ENCODE measurements at places on chromosomes 5 and 9. TPM values are rescaled to one million over a fixed set of nuclear protein-coding genes. Genes with fewer than 3 reads are reported as not detected.

The ADRA1B gene
- total RNA-seq: 0.09 TPM

The KCNIP1 gene
- 0.09 TPM for total RNA-seq

The FOXI1 gene
- 0.14 TPM for total RNA-seq

The PCDHA13 gene
- under 0.01 TPM for total RNA-seq

The KDM4C gene
- total RNA-seq: 36.2 TPM

The SPATA31A3 gene
- not detected for total RNA-seq

The PLPPR1 gene
- 0.38 TPM for total RNA-seq

GRCh38 chr5:40999142-40999541, 72.0 kb downstream of the MROH2B start:
- no peak for DNase-seq

GRCh38 chr9:121956808-121957207, 136.3 kb downstream of the TTLL11 start:
- DNase-seq: no peak

DNA sequence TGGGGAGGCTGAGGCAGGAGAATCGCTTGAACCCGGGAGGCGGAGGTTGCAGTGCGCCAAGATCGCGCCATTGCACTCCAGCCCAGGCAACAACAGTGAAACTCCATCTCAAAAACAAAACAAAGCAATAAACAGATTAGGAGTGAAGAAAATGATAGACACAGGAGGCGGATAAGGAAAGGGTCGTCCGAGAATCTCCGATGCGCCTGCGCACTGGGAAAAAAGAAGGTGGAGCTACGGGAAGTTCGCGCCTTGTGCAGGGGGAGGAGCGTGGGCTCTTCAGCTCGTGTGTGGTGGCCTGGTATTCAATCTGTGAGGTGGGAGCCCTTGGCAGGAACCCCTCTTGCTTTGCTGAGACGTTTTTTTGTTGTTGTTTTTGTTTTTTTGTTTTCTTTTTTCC, 47.3 kb downstream of the GNA14 start:
- no peak for DNase-seq

- no peak for DNase-seq
These were observed 683.8 kb downstream of the LRRC70 start for GRCh38 chr5:63262185-63262981.

- DNase-seq: no peak
These were observed 33.0 kb downstream of the GADD45G start for GRCh38 chr9:89637787-89638186.

- no peak for DNase-seq
These were observed 114.5 kb downstream of the TSSK1B start for GRCh38 chr5:113320273-113320780.

GRCh38 chr9:35675732-35676392, 2.1 kb downstream of the CA9 start:
- no peak for DNase-seq

- no peak for DNase-seq
These were observed 3.6 kb upstream of the CPLX2 start for GRCh38 chr5:175867587-175868347.

DNA sequence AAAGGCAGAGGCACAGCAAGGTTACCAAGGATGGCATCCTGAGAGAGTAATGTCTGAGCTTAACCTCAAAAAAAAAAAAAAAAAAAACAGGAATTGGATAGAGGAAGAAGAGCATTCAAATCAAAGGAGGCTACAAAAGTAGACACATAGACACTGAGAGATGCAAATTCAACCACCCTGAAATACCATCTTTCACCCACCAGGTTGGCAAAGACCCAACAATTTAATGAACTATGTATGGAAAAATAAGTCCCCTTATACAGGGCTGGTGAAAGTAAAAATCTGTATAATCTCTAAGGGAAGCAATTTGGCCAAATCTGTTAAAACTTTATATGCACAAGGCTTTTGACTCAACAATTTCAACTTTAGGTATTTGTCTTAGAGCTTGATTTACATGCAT, 4.9 kb downstream of the NADK2 start:
- no peak for DNase-seq

- DNase-seq: peak; percentile 23
These were observed 25.2 kb downstream of the EMB start for GRCh38 chr5:50415912-50416311.

DNA sequence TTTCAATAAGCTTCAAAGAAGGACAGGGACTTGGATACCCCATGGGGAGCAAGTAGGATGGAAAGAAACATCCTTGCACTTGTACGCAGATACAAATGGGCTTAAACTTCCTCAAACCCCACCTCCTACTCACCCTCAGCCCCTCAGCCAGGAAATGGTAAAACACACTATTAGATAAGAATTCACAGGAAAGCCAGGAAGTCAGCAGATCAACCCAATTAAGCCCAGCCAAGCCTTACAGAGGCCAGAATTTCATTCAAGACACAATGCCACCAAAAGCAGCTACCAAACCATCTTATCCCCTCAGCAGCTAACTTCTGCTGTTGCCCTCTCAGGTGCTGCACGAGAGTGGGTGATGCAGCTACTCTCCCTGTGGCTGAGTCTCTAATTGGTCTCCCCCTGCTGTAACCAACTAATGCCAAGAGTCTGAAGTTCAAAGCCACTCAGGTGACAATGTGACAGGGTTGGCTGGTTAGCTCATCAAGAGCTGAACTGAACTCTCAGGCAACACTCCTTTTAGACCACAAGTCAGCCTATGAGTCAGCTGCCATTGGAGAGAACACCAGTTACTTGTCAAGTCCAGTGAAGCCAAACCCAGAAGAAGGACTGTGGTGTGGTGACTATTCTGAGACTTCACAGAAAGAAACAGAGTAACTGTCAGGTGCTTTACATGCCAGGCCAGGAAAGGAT, 201.9 kb downstream of the ZNF608 start:
- no peak for DNase-seq

GRCh38 chr9:73200694-73201452, 49.2 kb downstream of the ANXA1 start:
- no peak for DNase-seq

- DNase-seq: peak; percentile 24
These were observed 140.1 kb downstream of the KDM4C start for GRCh38 chr9:6897898-6898302.

- no peak for DNase-seq
These were observed 50.5 kb downstream of the GADD45G start for GRCh38 chr9:89655056-89655989.

- no peak for DNase-seq
These were observed 16.6 kb downstream of the MAP1B start for GRCh38 chr5:72123764-72124376.

DNA sequence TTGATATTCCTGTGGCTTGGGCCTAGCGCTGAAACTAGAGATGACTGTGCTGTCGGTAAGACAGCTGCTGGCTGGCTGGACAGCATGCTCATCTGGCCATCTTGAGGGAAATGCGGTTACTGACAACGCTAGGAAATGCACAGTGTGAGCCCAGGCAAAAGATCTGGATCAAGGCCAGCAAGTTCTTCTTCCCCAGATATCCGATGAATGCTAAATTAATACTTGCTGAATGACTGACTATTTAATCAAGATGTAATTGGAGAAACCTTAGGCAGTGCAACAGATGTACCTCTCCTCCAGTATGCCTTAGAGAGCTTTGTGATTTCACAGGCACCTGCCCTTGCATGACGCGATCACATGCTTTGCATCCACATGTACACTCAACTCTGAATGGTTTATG, 659.1 kb downstream of the EFNA5 start:
- DNase-seq: no peak

GRCh38 chr9:20989923-20990341, 41.5 kb downstream of the HACD4 start:
- no peak for DNase-seq

DNA sequence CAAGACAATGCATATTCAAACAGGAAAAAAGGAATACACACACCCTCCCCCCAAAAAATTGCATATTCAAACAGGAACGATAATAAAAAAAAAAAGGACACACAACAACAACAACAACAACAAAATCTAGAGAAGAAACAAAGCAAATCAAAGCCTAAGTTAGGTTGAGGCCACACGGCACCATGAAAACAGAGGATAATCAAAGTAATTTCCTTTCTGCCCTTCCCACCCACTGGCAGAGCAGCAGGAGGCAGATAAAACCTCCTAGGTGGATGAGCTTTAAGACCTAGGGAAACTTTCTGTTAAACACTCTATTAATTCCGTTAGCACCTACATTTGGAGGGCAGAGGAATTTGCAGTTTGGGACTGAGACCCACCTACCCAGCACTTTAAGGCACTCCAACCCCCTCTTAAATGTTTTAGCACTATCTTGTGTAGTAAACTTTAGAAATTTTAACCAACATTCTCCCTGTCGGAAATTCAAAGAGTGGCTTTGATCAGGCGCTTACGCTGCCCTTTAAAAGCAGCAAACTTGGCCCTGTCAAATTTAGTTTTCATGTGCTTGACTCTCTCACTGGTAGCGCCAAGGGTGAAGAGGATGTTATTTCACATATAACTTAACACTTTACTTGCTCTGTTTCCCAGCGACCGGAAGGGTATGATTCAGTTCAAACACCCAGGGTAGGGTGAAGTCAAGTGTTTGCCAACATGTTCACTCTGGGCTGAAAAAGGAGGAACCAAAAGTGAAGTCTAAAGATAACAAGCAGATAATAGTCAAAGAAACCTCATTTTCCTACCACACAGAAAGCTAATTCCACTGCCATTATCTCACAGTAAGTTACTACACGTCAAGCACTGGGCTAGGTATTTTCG, 9.2 kb downstream of the ENC1 start:
- DNase-seq: peak; percentile 80

All from thymus (tissue), 14 donors.